ENCODE measurements at places on chromosomes 6 and 20.

- no peak for DNase-seq
Observed at GRCh38 chr20:3876676-3877075, 12.5 kb upstream of the PANK2 start.

DNA sequence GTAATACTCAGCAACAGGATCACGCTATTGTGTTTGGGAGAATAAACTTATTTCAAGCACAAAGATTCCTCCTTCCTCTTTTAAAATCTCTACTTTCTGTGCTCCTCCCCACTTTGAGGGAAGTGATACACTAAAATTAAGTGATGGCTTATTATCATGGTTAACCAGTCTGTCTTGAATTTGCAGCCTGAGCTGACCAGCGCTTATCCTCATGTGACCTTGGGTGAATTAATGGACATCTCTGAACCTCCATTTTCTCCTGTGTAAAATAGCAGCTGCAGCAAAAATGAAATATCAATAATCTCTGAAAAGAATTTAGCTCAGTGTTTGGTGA lies 222.6 kb downstream of the BCAS1 start:
- DNase-seq, result no peak

- no peak for DNase-seq
Observed at GRCh38 chr20:57221916-57222630, 44.4 kb downstream of the BMP7 start.

- no peak for DNase-seq
Observed at GRCh38 chr6:49912196-49912595, 45.9 kb upstream of the CRISP1 start.

DNA sequence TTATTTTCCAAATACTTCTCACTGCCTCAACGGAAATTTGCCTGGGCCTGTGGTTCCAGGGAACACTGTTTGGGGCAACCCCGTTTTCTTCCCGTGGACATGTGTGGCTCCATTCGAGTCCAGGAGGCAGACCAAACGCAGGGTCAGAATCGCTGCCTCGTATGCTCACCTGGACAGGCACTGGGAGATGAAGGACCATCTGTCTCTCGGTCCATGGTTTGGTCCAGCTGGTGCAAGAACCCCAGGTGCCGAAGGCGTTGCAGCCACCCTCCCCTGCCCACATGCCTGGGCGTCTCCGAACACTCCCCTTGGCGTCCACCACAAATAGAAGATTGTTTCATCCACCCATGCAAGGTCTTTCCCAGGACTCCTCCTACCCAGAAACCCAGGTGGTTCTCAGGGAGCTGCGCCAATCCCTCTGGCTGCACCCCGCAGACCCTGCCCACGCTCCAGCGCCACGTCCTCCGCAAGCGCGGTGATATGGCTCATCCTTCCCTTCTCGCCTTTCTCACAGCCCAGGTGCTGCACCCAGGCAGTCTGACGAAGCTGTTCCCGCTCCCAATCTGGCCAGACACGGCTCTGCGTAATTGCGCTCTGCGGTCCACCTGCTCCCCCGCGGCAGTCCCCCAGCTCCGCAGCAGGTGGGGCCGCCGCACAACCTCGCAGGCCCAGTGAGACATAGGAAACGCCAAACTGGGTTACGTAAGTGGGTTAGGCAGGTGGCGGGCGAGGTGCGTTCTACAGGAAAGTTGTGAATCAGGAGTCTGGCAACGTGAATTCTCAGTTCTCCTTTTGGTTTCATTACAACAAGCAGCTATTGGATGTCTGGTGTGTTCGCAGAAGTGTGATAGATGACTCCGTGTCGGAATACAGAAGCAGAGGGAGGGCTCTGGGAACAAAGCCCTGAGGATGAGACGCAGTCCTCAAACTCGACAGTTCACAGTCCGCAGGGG lies 146.2 kb upstream of the ECI2 start:
- no peak for DNase-seq

DNA sequence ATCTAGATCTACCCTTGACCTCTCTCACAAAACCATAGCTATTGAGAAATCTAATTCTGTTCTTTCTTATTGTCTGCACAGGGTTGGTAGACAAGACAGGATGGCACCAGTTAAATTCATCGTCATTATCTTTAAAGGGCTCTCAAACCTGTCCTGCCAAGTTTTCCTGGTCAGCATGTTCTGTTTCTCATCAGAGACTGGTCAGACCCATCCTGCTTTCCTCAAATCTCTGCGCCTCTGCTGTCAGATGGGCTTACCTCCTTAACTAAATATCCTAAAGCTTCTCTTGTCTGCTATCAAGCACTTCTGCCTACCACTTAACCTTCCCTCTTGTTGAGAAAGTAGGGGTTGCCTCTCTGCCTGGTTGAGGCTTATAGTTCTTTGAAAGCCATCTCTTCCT lies 125.2 kb downstream of the MYO6 start:
- DNase-seq, result no peak

GRCh38 chr20:4413314-4414049 lies 308.2 kb upstream of the PRND start:
- DNase-seq, result no peak

DNA sequence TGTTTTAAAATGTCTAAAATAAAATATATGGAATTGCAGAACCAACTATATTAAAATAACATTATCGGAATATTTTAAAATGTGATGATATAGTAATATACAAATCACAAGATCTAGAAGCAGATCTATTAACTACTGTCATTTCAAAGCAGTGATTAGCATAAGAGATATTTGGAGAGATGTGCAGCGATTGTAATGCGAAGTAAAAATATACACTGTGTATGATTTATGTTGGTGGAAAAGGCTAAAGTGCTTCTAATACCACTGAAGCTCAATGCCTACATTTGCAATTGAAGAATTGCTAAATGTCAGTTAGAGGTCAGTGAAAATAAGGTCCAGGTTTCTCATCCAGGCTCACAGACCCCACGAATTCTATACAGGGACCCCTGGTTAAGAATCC lies 248.6 kb upstream of the PLN start:
- DNase-seq, result no peak

DNA sequence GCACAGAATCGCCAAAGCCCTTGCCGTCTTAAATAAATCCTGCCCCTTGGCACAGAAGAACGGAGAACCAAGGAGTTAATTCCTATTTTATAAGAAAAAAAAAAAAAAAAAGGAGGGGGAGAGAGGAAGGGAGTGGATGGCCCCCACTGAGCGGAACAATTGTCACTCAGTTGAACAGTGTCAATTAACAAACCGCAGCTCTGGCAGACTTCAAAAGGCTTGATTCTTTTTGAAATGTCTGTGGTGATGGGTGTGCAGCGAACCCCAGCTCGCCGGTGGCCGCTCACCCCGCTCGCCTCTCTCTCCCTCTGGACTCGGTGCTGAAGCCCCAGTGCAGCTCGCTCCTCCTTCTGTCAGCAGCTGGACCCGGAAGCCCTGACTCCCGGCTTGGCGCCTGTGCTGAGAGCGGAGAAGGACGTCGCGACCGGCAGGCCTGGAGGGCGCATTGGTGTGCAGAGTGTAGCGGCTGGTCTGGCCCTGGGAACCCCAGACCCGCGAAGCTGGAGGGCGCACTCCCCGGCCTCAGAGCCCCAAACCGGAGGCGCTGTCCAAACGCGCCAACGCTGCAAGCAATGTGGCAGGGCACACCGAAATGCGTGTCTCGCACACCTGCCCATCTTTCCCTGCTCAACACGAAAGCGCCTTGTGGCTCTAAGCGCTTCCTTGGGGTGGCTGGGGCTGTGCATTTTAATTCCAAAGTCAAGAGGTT lies 3.4 kb downstream of the LINC00237 start:
- peak; percentile 25 for DNase-seq

DNA sequence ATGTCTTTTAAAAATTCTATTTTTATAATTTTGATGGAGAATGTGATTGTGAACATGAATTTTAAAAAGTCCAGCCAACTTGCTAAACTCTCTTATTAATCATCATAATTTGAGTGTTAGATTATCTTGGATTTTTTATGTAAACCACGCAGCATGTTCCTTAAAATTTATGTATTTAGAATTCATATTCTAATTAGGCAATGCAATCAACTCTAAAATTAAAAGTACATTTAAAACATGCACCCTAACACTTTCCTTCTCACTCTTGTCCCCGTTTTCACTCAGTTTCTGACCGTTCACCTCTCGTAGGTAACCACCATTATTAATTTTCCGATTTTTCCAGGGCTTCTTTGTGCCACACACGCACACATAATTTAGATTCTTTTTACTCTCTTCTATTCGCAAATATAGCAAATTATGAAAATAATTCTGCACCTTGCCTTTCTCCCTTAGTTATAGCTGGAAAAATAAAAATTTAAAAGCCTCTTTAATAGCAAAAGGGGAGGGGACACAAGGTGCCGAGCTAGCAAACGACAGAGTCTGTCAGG lies 329 bp upstream of the ZKSCAN3 start:
- DNase-seq, result no peak

DNA sequence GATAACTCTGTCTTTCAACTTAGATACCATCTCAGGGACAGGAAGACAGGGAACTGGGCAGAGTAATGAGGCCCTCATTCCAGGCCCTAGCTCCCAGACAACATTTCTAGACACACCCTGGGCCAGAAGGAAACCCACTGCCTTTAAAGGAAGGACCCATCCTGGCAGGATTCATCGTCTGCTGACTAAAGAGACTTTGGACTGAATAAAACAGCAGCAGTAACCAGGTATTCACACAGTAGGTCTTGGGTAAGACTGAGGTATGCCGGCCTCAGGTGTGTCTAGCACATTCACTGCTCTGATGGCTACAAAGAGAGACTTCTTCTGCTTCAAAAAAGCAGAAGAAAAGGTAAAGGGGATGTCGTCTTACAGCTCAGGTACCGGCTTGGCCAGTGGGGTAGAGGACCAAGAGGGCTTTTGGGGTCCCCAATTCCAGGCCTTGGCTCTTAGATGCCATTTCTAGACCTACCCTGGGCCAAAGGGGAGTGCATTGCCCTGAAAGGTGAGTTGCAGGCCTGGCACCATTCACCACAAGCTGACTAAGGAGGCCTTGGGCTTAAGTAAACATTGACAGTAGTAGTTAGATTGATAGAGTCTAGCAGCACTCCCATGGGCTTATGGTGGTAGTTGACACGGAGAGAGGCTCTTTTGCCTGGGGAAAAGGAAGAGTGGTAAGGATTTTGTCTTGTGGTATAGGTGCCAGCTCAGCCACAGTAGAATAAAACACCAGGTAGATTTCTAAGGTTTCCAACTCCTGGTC lies 13.4 kb downstream of the SNX14 start:
- DNase-seq, result no peak

DNA sequence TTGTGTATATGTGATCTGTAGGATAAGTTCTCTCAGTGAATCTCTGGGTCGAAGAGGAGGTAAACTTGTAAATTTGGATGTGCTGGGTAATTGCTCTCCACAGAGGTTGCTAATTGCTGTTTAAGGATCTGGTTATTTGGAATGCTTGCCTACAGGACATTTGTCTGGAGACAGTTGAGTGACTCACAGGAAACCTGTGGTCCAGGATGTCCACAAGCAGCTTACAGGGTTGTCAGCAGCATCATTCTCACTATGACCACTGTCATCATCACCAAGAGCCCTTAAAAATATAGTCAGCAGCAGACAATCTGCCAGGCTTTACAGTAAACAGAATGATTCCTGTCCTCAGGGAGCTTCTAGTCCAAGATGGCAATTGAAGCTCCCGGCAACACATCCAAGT lies 31.2 kb upstream of the KCNK5 start:
- no peak for DNase-seq

GRCh38 chr6:79241228-79241627 lies 6.7 kb upstream of the HMGN3 start:
- no peak for DNase-seq

DNA sequence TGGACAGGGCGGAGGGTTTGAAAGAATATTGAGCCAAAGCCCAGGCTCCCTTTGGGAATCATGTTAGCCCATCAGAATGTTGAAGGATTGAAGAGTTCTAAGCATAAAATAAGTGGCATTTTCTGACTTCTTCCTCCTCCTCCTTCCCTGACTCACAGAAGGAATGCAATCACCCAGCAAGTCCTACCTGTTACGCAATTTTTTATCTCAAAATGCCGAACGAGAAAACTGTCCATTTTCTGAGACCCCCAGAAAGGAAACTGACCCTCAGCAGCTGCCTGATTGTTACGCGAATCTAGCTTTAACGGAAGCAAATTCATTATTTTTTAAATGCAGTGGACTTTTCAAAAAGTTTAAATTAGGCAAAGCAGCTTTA lies 4.7 kb upstream of the DNAJC5 start:
- DNase-seq, result no peak

DNA sequence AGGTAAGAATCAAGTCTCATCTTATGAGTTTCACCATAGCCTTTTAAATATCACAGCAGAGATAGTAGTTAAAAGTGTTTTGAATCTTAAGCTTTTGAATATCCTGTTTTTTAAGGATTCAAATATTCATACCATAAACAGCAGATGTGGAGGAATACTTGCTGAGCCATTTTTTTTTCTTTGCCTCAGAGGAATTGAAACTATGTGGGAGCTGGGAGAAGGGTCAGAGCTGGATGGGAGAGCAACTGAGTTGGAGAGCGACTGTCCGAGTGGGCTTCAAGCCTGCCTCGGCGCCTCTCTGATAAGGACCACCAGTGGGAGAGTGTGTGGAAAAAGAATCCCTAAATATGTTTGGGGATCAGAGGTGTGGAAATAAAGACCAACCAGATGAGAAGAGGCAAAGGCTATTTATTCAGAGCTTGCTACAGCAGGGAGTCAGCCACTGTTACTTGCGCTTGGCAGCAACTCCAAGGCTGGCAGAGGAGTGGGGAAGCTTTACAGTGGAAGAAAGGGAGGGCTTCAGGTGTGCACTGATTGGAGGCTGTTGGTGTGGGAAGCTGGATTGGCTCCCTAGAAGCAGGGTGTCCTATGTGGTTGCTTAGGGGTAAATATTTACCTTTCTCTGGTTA lies 34.3 kb upstream of the MCUR1 start:
- DNase-seq, result no peak

- DNase-seq, result no peak
Observed at GRCh38 chr6:166597711-166598440, 11.4 kb upstream of the RAMACL start.

DNA sequence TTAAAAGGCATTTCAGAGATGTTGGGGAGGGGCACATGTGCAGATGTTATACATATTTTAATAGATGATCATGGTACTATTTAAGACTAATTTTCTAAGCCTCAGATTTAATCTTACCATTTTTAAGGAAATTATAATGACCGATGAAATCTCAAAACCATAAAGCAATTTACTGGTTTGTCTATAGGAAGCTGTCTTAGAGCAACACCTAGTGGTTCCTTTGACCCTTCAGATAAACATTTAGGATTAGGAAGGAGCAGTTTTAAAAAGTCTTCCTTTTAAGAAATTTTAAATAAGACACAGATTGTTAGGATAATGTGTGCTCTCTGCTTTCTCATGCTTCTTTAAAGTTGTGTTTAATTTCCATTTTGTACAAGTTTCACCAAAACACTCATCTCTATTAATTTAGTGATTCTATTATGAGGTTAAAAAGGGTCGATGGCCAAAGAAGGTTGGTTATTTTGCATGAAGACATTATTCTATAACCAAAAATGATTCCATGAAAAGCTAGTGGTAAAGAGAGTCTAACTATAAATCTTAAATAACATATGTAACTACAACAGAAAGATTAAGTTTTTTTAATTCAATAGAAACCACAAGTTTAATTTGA lies 376.4 kb downstream of the HACE1 start:
- DNase-seq, result no peak
